ENCODE measurements at places on chromosomes 12 and 14.

DNA sequence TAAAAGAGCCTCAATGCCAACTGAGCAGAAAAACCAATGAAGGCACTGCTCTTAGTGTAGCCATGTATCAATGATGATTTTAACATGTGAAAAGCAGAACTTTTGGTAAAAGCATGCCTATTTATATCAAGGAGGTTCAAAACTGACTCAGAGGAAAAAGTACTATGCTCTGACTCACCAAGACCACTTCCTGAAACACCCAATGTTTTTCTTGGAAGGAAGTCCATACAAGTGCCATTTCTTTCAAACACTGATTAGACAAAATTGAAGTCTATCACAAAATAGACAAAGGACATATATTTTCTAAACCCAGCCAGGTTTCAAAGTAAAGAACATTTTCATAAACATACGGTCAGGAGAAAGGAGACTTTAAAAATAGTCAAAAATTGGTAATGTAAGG lies 88.6 kb downstream of the EPS8 start:
- peak; percentile 35 for DNase-seq

GRCh38 chr12:62123721-62124203 lies 136.4 kb upstream of the USP15 start:
- peak; percentile 21 for DNase-seq

DNA sequence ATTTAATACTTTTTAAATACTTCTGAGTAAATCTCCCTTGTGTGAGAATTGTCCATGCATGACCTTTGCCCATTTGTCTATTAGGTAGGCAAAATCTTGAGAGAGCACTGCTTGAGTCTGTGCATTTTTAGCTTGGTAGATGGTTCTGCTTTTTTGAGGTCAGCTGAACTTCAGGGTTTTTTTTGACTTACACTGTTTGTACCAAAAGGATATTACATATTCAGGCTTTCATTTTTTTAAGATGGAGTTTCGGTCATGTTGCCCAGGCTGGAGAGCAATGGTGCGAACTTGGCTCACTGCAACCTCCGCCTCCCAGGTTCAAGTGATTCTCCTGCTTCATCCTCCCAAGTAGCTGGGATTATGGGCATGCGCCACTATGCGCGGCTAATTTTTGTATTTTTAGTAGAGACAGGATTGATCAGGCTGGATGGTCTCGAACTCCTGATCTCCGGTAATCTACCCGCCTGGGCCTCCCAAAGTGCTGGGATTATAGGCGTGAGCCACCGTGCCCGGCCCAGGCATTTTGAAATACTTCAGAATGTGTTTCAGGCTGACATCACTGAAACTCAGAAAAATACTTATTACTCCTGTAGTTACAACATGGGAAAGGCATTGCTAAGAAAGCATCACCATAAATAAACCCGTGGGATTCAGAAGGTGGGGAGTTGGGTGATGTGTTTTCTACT lies 11.1 kb downstream of the RASSF3 start:
- DNase-seq, result no peak

DNA sequence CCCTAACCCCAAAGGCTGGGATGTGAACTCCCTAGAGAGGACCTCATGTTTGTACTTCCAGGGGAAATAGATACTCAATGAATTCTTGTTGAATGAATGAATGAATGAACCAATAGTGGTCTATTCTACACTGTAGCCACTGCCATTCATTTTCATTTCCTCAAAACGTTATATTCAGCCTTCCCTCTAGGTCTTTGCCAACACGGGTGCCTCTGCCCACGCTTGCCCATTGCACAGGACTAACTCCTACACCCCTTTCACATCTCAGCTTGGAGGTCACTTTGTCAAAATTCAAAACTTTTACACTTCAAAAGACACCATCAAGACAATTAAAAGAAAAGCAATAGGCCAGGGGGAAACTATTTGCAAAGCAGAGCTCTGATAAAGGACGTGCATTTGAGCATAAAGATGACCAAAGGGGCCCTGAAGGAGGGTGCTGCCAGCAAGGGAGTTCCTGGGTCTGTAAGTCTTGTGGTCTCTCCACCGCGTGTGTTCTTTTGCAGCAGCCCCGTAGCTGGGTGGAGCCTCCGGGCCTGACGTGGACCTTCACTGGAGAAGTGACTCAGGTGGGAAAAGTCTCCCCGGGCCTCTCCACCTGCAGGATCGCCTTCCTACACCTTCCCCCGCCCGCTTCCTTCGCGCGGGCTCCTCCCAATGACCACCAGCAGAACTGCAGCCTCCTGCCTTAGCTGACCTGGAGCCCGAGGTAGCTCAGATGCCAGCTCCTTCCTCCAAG lies 31.5 kb downstream of the TMEM63C start:
- DNase-seq, result peak; percentile 2

- DNase-seq, result no peak
Measured at GRCh38 chr12:132197581-132198354, 53.5 kb downstream of the NOC4L start.

GRCh38 chr12:22766911-22767420 lies 142.0 kb downstream of the ETNK1 start:
- DNase-seq, result no peak

DNA sequence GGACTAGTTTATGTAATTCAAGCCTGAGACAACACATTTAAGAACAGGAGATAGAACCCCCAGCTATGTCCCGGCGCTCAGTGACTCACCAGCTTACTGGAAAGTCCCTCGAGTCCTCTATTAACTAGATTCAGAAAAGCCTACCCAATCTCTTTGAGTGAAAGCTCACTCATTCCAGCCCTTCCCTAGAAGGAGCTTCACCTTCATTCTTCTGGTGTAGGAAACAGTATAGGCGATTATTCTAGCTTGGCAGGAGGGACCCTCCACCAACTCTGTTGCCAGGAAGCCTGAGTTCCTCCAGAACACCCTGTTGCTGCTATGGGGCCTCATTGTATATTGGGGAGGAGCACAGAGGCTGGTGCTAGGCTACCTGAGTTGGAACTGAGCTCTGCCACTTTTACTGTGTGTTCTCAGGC lies 57.2 kb upstream of the AEBP2 start:
- DNase-seq, result peak; percentile 36

- DNase-seq, result no peak
Measured at GRCh38 chr12:6083601-6084000, 40.9 kb downstream of the VWF start.

- no peak for DNase-seq
Measured at GRCh38 chr12:6980740-6981139, 10.0 kb downstream of the EMG1 start.

DNA sequence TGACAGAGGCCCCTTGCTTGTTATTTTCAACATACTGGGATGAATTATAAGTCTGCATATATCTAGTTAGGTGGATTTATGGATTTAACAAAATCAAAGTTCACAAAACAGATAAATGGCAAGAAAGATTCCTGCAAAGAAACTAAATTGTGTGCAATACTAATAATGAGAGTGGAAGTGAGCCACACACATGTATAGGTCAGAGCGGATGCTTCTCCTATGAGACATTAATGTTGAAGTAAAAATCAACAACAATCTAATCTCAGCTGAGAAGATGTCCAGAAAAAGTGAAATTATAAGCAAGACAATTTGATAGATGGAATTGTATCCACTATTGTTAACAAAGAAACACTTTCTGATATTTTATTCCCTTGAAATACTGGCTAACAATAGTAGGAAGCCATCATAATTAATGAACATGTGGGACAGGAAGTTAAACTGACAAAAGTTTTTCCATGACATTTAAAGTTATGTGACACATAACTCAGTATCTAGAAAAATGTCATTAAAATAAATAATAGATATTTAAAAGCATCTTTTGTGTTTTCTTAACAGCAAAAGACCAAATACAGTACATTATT lies 39.7 kb downstream of the RAD51B start:
- DNase-seq, result no peak

DNA sequence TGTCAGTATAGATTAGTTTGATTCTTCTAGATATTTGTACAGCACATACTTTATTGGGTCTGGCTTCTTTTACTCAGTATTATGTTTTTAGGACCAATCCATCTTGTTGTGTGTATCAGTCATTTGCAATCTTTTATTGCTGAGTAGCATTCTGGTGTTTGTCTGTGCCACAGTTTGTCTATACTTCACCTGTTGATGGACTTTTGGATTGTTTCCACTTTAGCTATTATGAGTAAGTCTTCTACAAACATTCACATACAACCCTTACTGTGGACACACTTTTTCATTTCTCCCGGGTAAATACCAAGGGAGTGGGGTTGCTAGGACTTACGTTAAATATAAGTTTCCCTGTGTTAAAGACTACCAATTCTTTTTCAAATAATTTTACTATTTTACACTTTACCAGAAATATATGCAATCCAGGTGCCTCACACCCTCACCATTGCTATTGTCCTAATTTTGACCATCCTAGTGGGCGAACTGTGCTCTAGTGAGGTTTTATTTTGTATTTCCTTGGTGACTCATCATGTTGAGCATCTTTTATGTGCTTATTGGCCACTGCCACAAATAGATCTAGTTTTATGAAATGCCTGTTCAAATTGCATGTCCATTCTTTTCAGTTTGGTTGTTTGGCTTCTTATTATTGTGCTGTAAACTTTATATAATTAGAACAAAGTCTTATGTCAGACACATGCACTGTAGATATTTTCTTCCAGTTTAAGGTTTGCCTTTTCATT lies 304.7 kb upstream of the TMTC1 start:
- DNase-seq, result no peak

DNA sequence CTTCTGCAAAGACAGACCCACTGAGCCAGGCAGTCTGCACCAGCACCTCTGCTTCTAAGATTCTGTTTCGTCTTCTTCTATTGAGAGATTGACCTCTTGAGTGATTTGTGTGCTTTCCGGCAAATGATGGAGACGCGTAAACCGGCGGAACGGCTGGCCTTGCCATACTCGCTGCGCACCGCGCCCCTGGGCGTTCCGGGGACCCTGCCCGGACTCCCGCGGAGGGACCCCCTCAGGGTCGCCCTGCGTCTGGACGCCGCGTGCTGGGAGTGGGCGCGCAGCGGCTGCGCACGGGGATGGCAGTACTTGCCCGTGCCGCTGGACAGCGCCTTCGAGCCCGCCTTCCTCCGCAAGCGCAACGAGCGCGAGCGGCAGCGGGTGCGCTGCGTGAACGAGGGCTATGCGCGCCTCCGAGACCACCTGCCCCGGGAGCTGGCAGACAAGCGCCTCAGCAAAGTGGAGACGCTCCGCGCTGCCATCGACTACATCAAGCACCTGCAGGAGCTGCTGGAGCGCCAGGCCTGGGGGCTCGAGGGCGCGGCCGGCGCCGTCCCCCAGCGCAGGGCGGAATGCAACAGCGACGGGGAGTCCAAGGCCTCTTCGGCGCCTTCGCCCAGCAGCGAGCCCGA lies 703 bp downstream of the ASCL4 start:
- DNase-seq, result no peak

- peak; percentile 10 for DNase-seq
Measured at GRCh38 chr14:31934767-31935266, 142.3 kb upstream of the ARHGAP5 start.

- no peak for DNase-seq
Measured at GRCh38 chr12:93297032-93297431, 80.7 kb upstream of the NUDT4 start.

GRCh38 chr14:82251494-82251893 lies 717.8 kb upstream of the SEL1L start:
- DNase-seq, result no peak

- DNase-seq, result no peak
Measured at GRCh38 chr12:70918321-70918720, 2.2 kb downstream of the PTPRR start.

- no peak for DNase-seq
Measured at GRCh38 chr14:61559641-61560201, 135.6 kb upstream of the HIF1A start.

GRCh38 chr14:30058401-30058800 lies 130.8 kb upstream of the PRKD1 start:
- no peak for DNase-seq

DNA sequence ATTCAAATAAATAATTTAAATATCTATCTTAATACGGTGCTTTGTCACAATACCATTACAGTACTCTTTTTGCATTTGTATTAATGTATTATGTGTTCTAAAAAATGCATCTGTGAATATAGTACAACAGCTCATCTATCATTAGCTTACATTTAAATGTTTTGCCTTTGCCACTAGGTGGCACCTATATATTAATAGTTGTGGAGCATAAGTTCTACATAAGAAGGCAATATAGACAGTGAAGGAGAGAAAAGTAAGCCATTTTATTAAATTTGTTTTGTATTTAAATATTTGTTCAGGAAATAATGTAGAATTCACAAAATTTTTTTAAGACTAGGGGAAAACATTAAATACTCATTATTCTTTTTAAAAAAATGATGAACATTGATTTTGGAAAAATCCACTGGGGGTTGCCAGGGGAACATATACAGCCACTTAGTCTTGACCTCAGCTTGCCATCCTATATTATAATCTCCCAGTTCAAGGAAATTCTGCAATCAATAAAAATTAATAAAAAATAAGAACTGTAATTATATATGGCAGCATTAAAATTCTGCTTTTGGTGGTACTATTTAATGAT lies 9.8 kb downstream of the CCER1 start:
- peak; percentile 16 for DNase-seq

DNA sequence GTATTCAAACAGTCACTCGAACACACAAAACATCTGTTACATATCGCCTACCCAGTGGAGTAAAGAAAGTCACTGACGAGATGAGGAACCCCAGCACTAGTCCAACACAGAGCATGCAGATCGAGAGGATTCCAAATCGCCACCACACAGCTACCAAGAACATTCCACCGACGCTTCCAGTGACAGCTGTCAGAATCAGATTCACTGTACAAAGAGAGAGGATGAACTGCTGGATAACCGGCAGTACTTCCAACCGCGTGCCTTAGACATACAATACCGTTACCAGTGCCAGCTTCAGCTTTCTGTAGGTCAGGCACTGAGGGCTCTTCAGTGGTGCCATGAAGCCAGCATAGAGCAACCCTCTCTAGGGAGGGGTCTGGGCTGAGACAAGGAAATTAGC lies 34.5 kb downstream of the TM7SF3 start:
- no peak for DNase-seq

- DNase-seq, result no peak
Measured at GRCh38 chr14:61482348-61483206, 161.2 kb downstream of the PRKCH start.

DNA sequence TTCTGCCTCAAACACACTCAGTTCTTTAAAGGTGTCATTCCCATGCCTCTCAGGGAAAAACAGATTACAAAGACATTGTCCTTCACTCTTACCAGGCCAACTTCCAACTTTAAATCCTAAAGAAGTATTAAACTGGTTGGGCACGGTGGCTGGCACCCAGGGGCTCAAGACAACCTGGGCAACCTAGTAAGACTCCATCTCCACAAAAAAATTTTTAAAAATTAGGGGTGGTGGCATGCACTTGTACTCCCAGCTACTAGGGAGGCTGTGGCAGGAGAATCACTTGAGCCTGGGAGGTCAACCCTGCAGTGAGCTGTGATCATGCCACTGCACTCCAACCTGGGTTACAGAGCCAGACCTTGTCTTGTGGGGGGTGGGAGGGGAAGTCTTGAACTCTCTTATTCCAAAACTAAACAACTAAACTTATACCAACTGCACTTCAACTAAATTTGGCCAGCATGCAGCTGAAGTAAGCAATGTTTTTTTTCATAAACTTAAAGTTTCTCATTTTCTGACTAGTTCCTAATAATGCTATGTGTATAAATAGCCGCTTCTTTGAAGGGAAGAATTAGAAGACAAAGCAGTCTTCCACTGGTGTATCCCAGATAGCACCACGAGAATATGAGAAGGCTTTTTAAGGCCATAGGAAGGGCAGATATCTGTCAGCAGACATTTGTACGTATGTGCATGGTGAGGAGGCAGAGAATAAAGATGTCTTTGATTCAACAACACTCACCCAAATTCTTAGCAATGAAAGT lies 2.4 kb downstream of the SLC11A2 start:
- no peak for DNase-seq
